ENCODE measurements at places on chromosomes 7 and 10. TPM values are rescaled to one million over a fixed set of nuclear protein-coding genes. Genes with fewer than 3 reads are reported as not detected.

DNA sequence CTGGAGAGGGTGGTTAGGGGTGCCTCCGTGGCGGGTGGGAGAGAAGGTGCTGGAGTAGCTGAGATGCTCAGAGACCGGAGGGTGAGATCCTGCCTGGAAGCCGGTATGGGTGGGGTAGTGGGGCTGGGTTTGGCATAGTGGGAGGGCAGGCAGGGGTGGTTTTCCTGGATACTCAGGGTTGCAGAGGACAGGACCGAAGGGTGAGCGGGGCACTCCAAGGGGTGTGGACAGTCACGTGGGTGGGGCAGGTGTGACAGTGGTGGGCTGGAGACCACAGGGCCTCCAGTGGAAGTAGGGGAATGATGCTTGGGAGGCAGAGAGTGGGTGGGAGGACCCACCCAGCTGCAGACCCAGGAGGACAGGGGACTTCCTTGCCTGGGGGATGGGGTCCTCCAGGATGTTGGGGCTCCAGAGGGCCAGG, 1.9 kb downstream of the SCART1 start:
- DNase-seq, result no peak

- no peak for DNase-seq
Measured at GRCh38 chr7:44621034-44621749, 14.8 kb downstream of the OGDH start.

- DNase-seq, result peak; percentile 12
Measured at GRCh38 chr10:111080224-111080623, 3.4 kb downstream of the ADRA2A start.

- DNase-seq, result no peak
Measured at GRCh38 chr10:51214207-51215196, 140.2 kb downstream of the PRKG1 start.

- DNase-seq, result no peak
Measured at GRCh38 chr7:64555046-64555445, 7.8 kb downstream of the ZNF680 start.

GRCh38 chr10:35640951-35641675, 983 bp downstream of the FZD8 start:
- peak; percentile 58 for DNase-seq

TBX20 gene
- total RNA-seq, result not detected

- DNase-seq, result no peak
Measured at GRCh38 chr7:44969049-44969700, 9.6 kb downstream of the MYO1G start.

DNA sequence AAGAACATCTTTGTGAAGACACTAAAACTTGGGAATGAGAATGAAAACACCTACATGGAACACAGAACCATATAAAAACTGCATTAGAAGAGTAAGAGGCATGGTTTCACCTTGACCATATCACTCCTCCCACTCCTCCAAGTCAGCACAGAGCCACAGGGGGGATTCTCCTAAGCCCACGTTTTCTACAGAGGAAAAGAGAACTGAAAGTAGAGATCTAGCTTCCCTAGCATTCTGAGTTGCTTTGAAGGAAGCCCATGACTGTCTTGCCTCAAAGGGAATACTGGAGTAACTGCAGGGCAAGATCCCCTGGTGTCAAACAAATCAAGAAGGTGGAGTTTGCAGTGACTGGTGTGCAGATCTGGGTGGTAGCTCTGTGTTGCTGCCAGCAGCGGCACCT, 43.9 kb downstream of the HBP1 start:
- DNase-seq, result no peak

TRIM73 gene
- 8.2 TPM for total RNA-seq

DNA sequence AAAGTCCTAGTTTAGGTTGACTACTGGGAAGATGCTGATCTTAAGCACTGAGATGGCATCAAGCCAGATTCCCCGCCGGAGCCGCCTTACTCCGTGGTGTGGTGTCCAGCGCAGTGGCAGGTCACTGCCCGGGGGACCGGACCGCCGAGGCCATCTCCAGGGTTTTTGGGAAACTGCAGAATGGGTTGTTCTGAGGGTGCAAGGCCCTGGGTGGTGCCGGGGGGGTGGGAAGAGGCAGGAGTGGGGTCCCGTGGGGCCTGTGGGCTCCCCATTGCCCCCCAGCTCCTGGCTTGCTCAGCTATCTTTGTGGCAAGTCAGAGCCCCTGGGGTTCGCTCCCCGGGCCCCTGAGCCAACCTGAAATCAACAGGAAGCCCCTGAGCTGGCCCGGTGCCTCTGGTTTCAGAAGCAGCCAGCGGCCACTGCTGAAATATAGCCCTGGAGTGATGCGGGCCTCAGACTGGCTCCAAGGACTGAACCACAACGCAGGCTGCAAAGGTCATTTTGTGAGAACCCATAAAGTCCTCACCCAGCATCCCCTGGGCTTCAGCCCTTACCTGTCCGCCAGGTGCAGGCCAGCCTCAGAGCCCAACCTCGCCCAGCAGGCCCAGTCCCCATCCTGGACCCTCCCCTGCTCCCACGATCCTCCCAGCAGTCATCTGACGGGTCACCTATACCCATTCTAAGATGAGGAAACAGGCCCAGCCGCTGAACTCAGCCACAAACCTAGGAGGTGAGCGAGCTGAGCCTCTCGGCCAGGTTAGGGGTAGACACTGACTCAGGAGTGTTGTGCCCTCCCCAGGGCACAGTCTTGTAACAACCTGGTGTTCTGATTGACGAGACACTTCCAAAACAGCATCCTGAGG, 102.7 kb downstream of the PDGFA start:
- no peak for DNase-seq

DNA sequence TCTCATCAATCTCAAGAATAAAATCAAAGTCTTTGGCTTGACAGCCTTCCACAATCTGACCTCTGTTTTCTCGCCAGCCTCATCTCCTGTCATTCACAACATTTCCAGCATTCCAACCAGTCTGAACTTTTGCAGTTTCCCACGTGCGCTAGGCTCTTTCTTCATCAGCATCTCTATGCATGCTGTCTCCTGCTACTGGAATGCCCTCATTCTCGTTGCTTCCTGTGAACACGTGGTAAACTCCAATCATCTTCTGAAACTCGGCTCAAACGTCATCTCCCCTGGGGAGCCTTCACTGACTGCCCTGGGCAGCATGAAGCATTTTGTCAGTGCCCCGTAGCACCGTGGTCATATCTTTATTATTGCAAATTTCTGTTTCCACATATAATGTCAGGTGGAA, 12.2 kb upstream of the RSBN1L start:
- no peak for DNase-seq

DNA sequence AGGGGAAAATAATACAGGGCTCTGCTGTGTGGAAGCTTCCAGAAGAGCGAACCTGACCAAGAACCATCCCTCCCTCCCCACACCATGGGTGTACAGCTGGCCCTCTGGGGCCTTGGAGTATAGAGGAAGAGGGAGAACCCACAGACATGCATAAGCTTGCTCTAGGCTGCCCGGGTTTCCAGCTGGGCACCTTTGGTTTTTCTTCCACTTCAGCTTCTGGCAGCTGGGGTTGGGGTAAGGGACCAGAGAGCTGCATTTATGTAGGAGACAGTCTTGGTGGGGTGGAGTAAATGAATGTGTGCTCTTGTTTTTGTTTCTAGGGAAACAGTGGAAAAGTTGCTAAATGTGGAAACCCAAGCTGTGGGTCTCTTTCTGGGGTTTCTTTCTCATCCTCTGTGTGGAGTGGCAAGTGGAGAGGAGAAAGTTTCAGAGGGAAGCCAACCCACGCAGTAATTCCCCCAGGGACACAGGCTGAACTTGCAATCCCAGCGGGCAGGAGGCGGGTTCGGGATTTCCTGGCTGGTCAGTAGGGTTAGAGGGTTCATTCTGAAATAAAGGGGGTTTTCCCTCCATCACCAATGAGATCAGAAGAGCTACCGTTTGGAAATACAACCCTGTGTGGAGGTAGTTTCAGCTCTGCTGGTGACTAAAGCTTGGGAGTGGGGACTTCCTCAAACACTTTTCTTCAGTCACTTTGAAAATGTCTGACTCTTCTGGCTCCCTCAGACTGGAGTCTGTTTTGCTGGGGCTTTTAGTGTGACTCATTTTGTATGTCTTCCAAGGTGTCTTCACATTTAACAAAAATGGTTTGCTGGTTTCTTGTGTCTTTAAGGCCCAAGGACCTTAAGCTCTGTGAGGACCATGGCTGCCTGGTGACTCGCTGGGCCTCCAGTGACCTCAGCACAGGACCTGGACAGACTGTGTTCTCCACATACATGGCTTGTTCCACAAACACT, 22.2 kb upstream of the SRGN start:
- DNase-seq, result peak; percentile 38

FANK1 gene
- total RNA-seq, result not detected

DNA sequence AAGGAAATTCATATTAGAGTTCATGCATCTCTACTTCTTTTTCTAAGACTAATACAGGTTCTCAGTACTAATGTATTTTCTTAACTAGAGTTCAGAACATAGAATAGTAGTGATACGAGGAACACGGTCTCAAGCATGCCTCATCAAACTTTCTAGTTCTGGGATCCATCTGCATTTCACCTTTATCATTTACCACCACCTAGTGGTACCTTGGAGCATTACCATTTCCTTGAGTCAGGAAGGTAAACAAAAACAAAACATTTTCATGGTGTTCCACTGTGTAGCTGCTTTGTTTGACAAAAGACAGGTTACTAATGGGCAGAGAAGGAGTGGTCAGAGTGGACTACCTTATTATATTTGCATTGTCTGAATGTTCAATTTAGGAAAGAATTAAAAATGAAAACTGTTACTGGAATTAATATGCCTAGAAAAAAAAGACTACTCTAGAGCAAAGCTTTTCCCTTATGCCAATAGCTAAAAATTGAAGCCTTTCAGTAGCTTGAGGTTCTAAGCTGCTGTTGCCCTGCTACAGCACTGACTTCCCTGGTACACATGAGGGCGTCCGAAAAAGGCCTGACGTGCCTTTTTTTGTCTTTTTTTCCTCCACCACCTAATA, 44.5 kb downstream of the STARD3NL start:
- DNase-seq, result peak; percentile 57

DNA sequence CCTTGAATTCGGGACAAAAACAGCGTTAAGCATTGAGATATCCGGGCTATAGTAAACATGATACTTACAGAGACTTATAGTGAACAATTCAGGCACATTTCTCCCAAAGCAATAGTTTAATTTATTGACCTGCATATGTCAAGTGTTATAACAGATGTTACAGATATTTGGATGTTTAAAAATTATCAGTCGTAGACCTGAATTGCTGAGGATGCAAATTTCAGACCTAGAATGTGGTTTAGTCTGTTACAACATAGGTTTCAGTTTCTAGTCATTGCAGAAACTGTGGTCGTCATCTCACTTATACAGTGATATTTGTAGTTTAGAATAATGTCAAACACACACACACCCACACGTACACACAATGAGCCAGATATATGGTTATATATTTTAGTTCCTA, 85.2 kb downstream of the VTI1A start:
- DNase-seq, result peak; percentile 28

GRCh38 chr7:148115308-148115707, 475.3 kb upstream of the C7orf33 start:
- DNase-seq, result no peak

COL26A1 gene
- total RNA-seq, result not detected

DNA sequence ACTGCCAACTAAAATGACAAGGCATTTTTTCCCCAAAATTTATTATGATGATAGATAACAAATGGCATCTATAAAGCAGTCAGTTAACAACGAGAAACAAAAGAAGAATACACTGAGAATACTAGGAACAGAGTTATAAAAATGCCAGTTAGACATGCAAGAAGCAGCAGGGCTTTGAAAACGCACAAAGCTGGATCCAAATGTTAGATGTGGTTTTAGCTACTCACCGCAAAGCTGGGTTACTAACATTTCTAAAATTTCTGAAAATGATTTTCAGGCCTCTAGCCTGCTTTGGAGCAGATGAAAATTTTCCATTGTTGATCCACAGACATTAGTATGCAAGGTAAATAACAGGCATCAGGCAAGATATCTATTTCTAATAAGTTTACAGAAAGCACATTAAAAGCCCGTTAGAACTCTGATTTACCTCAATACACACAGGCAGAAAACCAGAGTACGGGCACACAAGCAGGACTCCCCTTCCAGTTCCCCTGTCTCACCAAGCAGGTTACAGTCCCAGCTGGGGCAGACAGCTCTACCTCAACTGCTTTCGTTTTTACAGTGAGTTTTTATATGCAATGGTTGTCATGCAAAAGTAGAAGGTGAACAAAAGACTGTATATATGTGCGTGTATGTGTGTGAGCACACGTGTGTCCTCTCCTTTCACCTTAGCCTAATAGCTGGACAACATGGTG, 37.9 kb downstream of the GLI3 start:
- no peak for DNase-seq

DNA sequence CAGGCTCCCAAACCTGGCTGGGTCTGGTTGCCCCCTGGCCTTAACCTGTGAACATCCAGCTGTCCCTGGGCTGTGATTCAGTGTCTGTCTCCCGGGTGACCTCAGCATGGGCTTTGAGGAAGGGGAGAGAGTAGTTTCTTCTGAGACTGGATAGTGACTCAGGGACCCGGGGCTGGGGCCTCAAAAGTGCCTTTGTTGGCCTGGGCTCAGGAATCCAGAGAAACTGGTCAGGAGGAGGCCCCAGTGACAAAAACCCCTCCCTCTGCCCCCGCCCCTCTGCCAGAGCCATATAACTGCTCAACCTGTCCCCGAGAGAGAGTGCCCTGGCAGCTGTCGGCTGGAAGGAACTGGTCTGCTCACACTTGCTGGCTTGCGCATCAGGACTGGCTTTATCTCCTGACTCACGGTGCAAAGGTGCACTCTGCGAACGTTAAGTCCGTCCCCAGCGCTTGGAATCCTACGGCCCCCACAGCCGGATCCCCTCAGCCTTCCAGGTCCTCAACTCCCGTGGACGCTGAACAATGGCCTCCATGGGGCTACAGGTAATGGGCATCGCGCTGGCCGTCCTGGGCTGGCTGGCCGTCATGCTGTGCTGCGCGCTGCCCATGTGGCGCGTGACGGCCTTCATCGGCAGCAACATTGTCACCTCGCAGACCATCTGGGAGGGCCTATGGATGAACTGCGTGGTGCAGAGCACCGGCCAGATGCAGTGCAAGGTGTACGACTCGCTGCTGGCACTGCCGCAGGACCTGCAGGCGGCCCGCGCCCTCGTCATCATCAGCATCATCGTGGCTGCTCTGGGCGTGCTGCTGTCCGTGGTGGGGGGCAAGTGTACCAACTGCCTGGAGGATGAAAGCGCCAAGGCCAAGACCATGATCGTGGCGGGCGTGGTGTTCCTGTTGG, at the start of gene CLDN4:
CLDN4 (plus strand) TSS at position 316 of the 903 bp plus-strand sequence; CDS start at position 522, 206 bp downstream.
- no peak for DNase-seq

AOAH gene
- total RNA-seq, result 17.7 TPM

DNA sequence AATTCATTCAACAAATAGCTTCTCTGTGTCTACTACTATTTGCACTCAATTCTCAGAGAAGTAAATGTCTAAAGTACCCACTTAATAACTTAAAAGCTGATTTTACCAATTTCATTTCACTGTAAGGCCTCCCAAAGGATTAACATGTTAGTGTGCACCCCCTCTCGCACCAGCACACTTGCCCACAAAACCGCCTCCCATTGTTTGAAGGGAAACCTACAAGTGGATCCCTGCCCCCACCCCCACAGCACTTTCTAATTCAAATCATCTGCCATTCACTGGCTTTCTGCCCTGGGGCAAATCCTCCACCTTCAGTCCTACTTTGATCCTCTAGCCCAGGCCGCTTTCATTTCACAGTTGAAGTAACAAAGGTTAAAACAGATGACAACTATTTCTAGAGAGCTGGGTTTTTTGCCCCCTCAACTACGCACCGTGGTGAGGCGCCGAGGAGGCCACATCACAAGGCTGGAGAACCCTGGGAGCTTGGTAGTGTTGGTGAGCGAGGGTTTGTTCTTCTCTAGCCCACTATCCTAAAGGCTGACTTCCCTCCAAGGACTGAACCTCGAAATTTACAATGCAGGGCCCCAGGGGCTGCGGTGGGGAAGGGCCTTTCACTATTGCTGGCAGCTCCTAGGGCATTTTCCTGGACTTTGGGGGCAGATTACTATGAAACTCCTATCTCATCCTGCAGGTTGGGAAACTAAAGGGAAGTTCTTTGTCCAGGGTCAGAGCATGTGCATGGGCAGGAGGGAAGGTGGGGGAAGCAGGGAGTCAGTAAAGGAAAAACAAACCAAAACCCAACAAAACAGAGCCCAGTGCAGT, 517.4 kb upstream of the ZMIZ1 start:
- no peak for DNase-seq

All from activated CD8-positive, alpha-beta T cell treated with anti-CD3 and anti-CD28 coated beads, Interleukin-2, amount 10 ng/mL, durations not matched to agents 7 days and 5 days (primary cell).